Pulmonary artery endothelial cell (primary cell): ENCODE measurements at places on chromosomes 4 and X. TPM values are rescaled to one million over a fixed set of nuclear protein-coding genes. Genes with fewer than 3 reads are reported as not detected.

GSX2 gene
- not detected in 2 replicates for total RNA-seq

HPSE gene
- 5.7 and 30.7 TPM in 2 replicates for total RNA-seq

OCRL gene
- total RNA-seq, result 14.6 and 16.3 TPM in 2 replicates

TLR10 gene
- not detected in 2 replicates for total RNA-seq

ALB gene
- not detected in 2 replicates for total RNA-seq

BCOR gene
- 9.8 and 11.0 TPM in 2 replicates for total RNA-seq

UVSSA gene
- total RNA-seq, result 4.0 and 4.2 TPM in 2 replicates

POLN gene
- 2.0 and 4.8 TPM in 2 replicates for total RNA-seq

ZMAT1 gene
- 0.95 and 1.2 TPM in 2 replicates for total RNA-seq

TNMD gene
- total RNA-seq, result not detected in 2 replicates

MTM1 gene
- 10.2 and 18.9 TPM in 2 replicates for total RNA-seq

TEX13D gene
- total RNA-seq, result not detected in 2 replicates

PCDH10 gene
- 14.8 and 31.7 TPM in 2 replicates for total RNA-seq

SPIN2A gene
- 0.20 and 0.21 TPM in 2 replicates for total RNA-seq

XAGE1A gene
- total RNA-seq, result not detected in 2 replicates

PNMA6F gene
- total RNA-seq, result not detected in 2 replicates

PABPC4L gene
- total RNA-seq, result 0.13 and 0.18 TPM in 2 replicates

ADGRL3 gene
- total RNA-seq, result not detected in 2 replicates

CLTRN gene
- not detected in 2 replicates for total RNA-seq

POF1B gene
- total RNA-seq, result 0.40 and 0.92 TPM in 2 replicates

FAM193A gene
- 7.0 and 7.7 TPM in 2 replicates for total RNA-seq

SRP72 gene
- total RNA-seq, result 95.5 and 99.8 TPM in 2 replicates
